Hematopoietic multipotent progenitor cell (in vitro differentiated cells): ENCODE measurements at places on chromosomes 4 and X. TPM values are rescaled to one million over a fixed set of nuclear protein-coding genes. Genes with fewer than 3 reads are reported as not detected.
A peak's percentile ranks its signal among the peaks of the same experiment; 100 is the strongest.

GRCh38 chrX:153973127-153974002 is 811 bp downstream of the TMEM187 start:
- no peak for DNase-seq

The HDAC8 gene
- total RNA-seq = 19.9 TPM

DNA sequence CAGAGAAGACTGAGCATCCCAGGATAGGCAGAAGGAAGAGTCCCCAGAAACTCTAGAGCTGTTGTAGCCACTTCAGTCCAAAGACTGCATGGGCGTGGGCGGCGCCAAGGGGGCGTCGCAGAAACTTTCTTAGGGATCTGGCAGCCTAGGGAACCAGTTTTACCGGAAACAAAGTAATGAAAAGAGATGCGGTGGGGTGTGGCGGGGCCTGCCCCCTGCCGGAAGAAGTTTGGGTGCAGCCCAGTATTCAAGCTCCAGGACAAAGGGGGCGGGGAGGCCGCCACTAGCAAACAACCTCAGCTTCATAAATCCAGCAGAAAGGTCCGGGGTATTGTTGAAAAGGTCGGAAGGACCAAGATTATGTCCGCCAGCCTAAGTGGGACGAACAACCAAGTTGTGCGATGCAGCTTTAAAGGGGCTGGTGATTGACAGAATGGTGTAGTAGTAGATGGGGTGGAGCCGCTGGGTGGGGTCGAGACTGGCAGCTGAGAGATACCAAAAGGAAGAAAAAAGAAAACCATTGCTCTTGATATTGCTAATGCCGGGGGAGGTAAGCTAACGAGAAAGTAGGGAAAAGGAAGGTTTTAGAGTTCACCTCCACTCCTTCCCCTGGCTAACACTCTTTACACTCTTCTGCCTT is 190.5 kb downstream of the RRAGB start:
- DNase-seq = peak; percentile 70

The CLIC2 gene
- 11.3 TPM for total RNA-seq

DNA sequence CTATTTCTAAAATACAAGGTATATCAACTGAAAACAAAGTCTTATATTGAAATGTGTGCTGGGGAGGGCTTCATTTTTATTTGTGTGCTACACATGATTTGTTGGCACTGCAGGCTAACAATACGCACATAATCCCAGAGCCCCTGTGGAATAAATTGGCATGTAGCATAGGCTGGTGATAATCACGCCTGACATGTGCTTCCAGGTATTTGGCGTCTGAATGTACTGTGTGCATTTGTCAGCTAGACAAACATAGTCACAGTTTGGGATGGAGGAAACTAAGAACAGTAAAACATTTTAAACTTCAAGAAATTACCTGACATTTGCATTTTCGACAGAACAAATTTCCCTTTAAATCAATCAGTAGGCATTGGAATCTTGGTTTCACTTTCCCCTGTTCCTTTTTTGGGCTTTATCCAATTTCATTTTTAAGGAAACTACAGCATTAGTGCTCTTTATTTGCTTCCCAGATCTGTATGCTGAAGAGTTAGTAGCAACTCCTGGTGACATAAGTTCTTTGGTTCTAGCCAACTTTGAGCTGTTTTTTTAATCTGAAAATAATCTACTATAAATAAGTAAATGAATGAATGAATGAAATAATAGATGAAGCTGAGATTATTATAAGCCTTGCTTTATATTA is 472.3 kb downstream of the PDHA2 start:
- DNase-seq = no peak

DNA sequence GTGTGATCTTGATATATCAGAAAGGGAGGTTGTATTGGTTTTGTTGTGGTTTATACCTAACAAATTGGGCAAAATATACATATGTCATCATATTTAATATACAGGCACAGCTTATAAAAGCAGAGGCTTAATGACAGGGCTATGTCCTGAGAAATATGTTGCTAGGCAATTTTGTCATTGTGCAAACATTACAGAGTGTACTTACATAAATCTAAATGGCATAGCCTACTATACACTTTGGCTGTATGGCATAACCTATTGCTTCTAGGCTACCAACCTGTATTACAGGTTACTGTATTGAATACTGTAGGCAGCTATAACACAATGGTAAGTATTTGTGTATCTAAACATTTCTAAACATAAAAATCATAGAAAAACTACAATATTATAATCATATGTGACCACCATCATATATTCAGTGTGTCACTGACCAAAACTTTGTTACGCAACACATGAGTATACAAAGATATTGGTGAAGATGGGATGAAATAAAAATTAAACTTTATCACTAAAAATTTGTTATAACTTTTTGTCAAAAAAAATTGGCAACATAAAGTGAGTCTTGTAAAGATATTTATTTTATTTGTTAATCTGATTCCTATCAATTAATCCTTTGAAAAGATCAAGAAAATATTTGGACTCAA is 414.0 kb upstream of the HS3ST1 start:
- no peak for DNase-seq
